ENCODE measurements at places on chromosomes 1 and 21. TPM values are rescaled to one million over a fixed set of nuclear protein-coding genes. Genes with fewer than 3 reads are reported as not detected.

Gene HSD3B2
- not detected for total RNA-seq

Gene GRIK1
- total RNA-seq = not detected

Gene WNT4
- not detected for total RNA-seq

Gene CYP4B1
- total RNA-seq = not detected

Gene LPAR3
- not detected for total RNA-seq

Measured in endothelial cell of umbilical vein (primary cell).